ENCODE measurements at places on chromosomes 7 and 10. TPM values are rescaled to one million over a fixed set of nuclear protein-coding genes. Genes with fewer than 3 reads are reported as not detected.

DNA sequence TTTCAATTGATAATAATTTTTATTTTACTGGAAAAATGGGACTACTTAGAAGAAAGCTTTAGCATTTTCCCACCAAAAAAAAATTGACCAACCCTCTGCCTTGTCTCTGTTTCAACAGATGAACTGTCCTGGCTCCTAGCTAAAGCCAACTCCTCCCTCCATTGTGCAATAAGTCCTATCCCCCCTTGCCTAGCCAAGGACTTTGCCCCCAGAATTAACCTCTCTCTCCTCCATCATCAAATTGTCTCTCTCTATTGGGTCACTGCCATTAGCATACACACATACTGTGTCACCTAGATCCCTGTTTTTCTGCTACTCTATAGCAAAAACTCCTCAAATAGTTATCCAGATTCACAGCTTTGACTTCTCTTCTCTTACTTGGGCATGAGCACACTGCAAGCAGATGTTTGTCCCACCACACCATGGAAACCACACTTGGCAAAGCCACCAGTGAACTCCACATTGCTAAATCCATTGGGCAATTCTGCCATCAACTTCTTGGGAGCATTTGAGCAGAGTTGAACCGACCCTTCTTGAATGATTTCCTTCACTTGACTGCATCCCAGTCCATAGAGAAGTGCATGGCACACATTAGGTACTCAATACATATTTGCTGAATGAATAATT is 91.4 kb upstream of the NEBL start:
- DNase-seq, result no peak

GRCh38 chr7:127751062-127751461 is 99.1 kb downstream of the SND1 start:
- no peak for DNase-seq

- no peak for DNase-seq
These were observed 959 bp downstream of the DCLRE1C start for GRCh38 chr10:14952851-14953423.

- DNase-seq, result no peak
These were observed 4.0 kb downstream of the GNGT1 start for GRCh38 chr7:93910076-93910994.

GRCh38 chr7:122750389-122750788 is 47.7 kb upstream of the RNF148 start:
- DNase-seq, result no peak

DNA sequence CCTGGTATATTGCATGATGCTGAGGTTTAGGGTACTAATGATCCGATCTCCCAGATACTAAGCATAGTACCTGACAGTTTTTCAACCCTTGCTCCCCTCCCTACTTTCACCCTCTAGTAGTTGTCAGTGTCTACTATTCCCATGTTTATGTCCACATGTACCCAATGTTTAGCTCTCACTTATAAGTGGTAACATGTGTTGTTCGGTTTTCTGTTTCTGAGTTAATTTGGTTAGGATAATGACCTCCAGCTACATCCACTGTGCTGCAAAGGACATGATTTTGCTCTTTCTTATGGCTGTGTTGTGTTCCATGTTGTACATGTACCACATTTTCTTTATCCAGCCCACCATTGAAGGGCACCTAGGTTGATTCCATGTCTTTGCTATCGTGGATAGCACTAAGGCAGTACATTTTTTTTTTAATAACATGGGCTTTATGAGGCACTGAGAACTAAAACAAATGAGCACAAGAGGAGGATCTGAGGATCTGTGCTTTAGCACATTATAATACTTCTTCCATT is 28.1 kb downstream of the ITGB8 start:
- no peak for DNase-seq

Gene ACBD7
- 0.81 TPM for total RNA-seq

Gene SERPINE1
- 14.8 TPM for total RNA-seq

Gene CTNNA3
- under 0.01 TPM for total RNA-seq

Gene C7orf57
- total RNA-seq, result 0.27 TPM
